ENCODE measurements at places on chromosomes 7 and 10.

DNA sequence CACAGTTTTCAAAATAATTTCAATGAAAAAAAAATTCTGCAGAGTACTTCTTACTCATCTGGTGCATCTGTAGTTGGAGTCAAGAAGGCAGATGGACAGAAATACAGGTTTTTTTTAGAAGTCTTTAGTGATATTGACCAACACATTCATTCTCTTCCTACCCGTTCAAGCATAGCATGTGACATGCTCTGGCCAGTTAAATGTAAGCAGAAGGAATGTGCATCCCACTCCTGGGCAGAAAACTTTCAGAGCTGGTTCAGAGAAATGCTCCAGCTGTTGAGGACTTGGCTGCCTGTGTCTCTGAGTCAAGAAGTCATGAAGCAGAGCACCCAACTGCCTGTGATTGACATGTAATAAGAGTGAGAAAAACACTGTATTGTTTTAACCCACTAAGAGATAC, 665.3 kb upstream of the IGFBP3 start:
- no peak for DNase-seq

- DNase-seq = no peak
Observed at GRCh38 chr7:155593461-155594162, 47.3 kb upstream of the CNPY1 start.

- no peak for DNase-seq
Observed at GRCh38 chr10:131424053-131424452, 112.5 kb upstream of the TCERG1L start.

- DNase-seq = no peak
Observed at GRCh38 chr7:30165590-30165989, 30.8 kb downstream of the MTURN start.

DNA sequence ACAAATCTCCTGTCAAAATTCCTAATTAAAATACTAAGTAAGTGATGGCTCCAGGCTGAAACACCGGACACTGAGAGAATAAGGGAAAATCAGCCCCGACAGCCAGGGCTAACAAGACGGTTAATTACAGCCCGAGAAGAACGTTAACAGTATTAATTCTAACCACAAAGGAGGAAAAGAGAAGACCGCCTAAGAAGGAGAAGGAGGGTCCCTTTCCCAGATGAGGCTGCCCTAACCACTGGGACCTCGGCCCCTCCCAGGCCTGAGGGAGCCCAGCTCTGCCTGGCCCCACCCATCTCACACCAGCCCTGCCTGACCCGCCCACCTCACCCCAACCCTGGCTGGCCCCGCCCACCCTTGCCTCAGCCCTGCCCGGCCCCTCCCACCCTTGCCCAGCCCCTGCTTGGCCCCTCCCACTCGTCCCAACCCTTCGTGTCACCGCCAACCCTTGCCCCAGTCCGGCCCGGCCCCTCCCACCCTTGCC, 51.3 kb downstream of the PWWP2B start:
- DNase-seq = no peak
